T-cell (primary cell): ENCODE measurements at places on chromosomes 16 and 17. TPM values are rescaled to one million over a fixed set of nuclear protein-coding genes. Genes with fewer than 3 reads are reported as not detected.

- DNase-seq = no peak
These were observed 107.1 kb upstream of the GSE1 start for GRCh38 chr16:85505794-85506634.

- DNase-seq = no peak
These were observed 48.9 kb downstream of the SMPD3 start for GRCh38 chr16:68399456-68399855.

GRCh38 chr16:89136931-89137330, 34.6 kb upstream of the CDH15 start:
- no peak for DNase-seq

- no peak for DNase-seq
These were observed 5.9 kb downstream of the KRT28 start for GRCh38 chr17:40793832-40794231.

GDPD1 gene
- 4.0 TPM for total RNA-seq

GRCh38 chr16:2777903-2778629, 986 bp upstream of the ELOB start:
- peak; percentile 42 for DNase-seq
